ENCODE measurements at places on chromosomes 2 and 18. TPM values are rescaled to one million over a fixed set of nuclear protein-coding genes. Genes with fewer than 3 reads are reported as not detected.

- DNase-seq: no peak
These were observed 128.7 kb downstream of the NCKAP5 start for GRCh38 chr2:133439565-133439920.

Gene COL6A3
- total RNA-seq: 64.9 TPM

- no peak for DNase-seq
These were observed 446 bp upstream of the COPS7B start for GRCh38 chr2:231785822-231786176.

GRCh38 chr2:74146929-74147726 lies 584 bp downstream of the BOLA3 start:
- no peak for DNase-seq

- DNase-seq: no peak
These were observed 230.9 kb upstream of the SLC14A2 start for GRCh38 chr18:45384137-45384961.

Gene SRD5A2
- total RNA-seq: not detected

GRCh38 chr2:39530411-39530866 lies 93.4 kb upstream of the MAP4K3 start:
- DNase-seq: no peak

DNA sequence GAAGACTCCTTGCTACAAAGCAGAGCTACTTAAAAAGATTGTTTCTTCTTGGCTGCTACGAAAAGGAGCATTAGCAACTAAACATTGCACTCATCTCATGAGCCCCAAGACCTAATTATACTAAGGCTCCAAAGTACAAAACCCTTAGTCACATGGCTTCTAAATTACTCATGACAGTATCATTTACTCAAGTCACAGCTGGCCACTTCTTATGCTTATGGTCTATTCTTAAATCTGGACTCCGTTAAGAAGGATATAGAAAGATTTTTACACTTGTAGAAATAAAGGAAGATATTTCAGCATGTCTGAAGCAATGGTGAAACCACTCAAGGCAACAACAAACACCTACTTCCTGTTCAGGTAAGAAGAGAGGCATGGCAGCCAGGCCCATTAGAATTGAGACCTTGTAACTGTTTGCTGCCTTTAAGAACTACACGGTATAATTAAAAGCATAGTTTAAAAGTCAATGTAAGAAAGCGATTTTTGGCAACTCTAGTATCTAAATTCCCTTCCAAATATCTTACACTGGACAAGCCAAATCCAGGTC lies 12.7 kb downstream of the ANKRD44 start:
- no peak for DNase-seq

DNA sequence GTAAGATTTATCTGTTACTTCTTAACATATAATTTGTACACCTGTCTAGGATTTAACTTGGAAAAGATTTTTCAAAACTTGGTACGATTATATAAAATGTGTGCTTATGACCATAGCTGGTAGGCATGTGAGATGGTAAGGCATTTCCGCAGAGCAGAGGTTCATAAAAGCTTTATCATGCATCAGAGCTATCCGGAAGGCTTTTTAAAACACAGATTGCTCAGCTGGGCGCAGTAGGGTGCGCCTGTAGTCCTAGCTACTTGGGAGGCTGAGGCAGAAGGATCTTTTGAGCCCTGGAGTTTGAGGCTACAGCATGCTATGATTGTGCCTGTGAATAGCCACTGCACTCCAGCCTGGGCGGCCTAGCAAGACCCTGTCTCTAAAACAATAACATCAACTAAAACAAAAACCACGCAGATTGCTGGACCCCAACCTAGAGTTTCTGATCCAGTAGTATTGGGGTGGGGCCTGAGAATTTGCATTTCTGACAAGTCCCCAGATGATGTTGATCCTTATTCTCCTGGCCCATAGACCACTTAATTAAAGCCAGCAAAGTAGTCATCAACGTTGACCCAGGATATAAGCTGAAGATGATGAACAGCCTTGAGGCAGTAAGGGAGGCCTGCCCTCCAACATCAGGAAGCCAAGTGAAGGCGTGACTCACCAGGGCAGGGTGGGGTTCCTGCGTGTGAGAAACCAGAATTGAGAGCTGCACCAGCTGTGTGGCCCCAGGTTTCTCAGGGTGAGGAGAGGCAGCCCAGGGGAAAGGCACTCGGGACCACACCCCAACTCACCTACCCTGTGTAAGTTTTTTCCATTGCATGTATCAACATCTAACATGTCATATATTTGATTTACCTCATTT lies 21.6 kb upstream of the SLC20A1 start:
- DNase-seq: peak; percentile 57

Gene M1AP
- not detected for total RNA-seq

DNA sequence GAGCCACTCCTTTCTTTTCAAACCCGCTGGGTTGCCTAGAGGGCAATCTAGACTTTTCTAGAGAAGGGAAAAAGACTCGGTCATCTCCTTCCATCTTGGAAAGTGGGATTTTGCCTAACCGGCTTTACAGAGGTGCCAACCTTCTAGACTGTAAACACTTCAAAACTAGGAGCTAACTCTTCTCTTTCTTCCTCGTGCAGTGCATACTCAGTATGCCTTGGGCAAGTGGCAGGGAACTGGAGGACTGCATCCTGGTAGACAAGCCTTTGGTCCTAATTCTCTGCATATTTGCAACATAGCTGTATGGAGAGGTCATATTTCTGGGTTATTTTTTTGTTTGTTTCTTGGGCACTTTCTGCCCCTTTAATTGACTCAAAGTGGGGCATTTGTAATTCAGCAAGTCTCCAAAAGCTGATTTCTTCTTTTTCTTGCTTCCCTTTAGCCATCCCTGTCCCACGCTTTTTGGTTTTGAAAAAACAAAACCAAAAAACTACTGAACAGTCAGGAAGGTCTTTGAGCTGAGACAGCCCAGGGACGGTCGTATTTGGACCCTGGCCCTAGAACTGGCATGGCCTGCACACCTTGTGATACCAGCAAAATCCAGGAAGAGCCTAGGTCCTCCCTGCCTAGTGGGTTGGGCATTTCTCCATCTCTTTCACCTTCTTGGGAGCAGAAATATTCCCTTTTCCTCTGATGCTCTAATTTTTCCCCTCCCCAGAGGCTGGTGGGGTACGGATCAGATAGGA lies 5.8 kb upstream of the GATA6 start:
- no peak for DNase-seq

Gene GCG
- not detected for total RNA-seq

DNA sequence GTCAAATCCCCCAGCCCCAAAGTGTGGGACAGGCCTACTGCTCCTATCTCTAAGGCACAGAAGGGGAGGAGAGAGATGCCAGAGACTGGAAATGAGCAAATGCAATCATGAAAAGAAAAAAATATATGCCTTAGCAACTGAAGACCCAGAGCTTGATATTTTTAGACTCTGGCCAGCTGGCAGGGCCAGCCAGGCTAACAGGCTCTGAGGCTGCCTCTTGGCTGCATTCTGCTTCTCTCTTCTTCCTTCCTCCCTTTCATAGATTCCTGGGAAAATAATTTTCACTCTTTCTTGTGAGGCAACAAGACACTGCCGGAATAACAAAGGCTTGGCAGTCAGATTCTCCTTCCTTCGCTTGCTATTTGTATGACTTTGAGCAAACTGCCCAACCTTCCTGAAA lies 209.1 kb downstream of the RAD51AP2 start:
- no peak for DNase-seq

DNA sequence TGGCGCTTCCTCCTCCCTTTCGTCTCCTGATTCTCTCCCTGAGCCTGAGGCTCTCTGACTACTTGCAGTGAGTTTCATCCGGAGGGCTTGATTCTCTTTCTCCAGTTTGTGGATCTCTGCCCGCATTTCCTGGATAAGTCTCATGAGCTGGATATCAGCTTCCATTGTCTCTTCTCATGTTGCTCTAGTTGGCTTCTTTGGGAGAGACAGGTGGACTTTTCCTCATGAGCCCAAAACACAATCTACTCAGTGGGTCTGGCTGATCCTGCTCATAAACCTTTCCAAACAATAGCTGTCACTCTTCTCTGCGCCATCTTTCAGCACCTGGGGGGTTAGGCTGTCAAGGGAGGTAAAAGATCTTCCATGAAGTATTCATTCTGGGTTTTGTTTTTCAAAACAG lies at the start of gene CCDC195:
Gene CCDC195, minus strand, starts transcription at position 165 of the 400 bp plus-strand sequence. Its CDS starts 0 bp downstream, at position 165.
- no peak for DNase-seq

DNA sequence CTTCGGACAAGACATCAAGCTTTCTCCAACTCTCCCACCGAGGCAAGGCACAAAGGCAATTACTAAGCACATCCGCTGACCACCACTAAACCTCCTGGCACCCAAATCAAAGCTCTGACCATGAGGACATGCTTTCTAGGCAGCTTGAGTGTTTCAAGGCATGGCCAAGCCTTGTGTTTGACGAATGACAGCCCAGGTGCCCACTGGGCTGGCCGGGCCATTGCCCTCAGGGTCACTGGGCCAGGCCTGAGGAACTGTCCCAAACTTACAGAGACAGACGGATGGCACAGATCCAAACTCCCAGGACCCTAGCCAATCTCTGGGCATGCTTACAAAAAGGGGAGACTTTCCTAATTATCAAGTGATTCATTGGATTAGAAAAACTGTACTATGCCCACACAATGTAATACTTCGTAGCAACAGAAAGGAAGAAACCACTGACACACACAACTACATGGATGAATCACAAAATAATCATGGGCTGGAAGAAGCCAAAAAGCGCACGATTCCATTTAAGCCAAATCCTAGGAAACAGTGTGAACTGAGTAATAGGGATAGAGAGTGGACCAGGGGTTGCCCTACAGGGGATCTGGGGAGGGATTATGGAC lies 20.2 kb downstream of the CRACDL start:
- DNase-seq: no peak

Data from Right ventricle myocardium superior (tissue), 1 donor.